ENCODE measurements at places on chromosomes 12 and 14.

DNA sequence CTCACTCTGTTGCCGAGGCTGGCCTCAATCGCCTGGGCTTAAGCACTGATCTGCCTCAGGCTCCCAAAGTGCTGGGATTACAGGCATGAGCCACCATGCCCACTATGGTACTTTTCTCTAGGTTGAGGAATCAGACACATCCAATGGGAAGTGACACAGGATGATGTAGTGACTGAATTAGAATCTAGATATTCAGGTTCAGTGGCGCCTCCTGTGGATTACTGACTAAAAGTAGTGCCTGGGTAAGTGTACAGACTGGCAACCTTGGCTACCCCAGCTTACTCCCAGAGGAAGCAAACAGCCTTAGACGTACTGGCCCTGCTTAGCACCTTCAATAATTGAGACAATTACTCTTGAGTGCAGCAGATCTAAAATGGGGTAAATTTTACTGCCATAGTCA lies 22.8 kb downstream of the GALNT8 start:
- DNase-seq = no peak

- no peak for DNase-seq
Measured at GRCh38 chr14:85084344-85084743, 445.6 kb upstream of the FLRT2 start.

GRCh38 chr14:76591266-76591665 lies 170.0 kb upstream of the VASH1 start:
- no peak for DNase-seq

DNA sequence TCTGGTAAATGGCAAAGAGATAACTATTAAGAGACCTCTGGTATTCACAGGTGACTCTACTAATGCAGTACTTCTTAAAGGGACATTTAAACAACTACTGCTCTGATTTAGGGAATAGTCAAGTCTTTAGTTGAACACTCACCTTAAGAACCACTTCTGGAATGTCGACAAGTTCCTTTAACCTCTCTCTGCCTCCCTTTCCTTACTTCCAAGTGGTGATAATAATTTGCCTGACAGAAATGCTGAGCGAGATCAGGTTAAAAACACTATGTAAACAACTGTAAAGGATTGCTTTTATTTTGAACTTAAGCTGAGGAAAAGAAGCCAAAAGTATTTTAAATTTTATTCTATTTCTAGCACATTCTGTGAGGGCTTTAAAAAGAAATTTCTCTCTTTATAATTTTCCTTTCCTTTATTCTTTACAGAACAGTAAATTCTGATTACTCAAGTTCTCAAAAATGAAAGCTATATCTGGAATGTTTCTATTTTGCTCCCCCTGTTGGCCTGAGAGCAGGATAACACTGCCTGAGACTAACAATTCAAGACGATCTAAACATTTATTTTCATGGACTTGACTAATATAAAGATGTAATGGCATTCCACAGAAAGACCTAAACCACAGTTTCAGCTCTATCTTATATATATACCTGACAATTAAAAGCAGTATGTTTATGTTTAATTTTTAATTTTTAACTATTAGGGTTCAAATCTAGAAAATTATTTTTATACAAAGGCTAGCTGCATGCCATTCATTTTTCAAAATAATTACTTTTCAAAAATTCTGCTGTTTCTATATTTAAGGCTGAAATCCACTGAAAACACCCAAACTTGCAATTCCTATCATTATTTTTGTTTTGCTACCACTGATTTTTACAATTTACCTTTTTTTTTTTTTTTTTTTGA lies 29.2 kb downstream of the ZCCHC8 start:
- no peak for DNase-seq

DNA sequence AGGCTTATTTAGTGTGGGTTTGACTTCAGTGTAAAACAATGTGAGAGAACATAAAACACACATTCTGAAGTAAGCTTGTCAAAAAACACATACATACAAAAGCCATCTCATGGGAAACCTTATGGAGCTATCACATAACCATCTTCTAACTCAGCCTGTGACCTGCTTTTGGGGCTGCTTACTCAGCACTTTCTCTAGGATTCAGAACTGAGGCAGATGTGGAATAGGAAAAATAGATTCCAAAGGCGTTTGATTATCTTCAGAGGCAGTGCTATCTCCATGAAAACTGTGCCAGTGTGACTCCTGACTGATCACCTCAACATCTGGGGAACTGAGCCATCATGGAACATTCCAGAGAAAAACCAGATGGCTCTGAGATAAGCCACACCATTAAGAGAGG lies 13.5 kb downstream of the HAL start:
- DNase-seq = no peak

DNA sequence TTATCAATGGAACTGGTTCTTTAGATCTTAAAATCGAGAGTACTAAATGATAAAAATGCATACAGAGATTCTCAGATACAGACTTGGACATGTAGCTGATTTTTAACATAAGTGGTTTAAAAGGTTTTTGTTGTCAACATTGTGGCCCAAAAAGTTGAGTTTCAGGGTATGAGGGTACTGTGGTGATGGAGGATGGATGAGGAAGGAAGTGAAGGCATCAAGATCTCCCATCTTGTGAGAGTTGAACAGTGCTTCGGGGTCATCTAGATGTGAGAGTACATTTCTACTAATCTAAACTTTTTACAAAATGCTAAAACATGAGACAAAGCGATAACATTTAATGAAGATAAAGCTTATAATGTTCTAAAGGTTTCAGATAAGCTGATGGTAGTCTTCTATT lies 452.6 kb downstream of the PCNX1 start:
- no peak for DNase-seq

DNA sequence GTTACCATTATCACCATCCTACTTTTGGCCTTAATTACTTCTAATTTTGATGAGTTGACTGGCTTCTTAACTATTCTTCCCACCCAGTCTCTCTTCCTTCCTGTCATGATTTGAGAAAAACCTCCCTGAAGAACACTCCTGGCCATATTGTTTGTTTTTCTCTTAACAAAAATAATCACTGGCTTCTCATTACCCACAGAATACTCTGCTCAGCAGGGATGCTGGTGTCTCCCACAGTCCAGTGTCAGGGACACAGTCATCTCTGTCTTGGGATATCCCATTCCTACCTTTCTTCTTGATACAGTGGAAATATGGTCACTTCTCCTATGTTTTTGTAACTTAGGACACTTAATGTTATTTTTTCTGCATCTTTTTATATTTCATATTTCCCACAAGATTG lies 103.7 kb downstream of the SRGAP1 start:
- no peak for DNase-seq

GRCh38 chr12:98735821-98736220 lies 90.7 kb downstream of the APAF1 start:
- DNase-seq = no peak

- no peak for DNase-seq
Measured at GRCh38 chr12:75738486-75738885, 227.1 kb upstream of the KRR1 start.

DNA sequence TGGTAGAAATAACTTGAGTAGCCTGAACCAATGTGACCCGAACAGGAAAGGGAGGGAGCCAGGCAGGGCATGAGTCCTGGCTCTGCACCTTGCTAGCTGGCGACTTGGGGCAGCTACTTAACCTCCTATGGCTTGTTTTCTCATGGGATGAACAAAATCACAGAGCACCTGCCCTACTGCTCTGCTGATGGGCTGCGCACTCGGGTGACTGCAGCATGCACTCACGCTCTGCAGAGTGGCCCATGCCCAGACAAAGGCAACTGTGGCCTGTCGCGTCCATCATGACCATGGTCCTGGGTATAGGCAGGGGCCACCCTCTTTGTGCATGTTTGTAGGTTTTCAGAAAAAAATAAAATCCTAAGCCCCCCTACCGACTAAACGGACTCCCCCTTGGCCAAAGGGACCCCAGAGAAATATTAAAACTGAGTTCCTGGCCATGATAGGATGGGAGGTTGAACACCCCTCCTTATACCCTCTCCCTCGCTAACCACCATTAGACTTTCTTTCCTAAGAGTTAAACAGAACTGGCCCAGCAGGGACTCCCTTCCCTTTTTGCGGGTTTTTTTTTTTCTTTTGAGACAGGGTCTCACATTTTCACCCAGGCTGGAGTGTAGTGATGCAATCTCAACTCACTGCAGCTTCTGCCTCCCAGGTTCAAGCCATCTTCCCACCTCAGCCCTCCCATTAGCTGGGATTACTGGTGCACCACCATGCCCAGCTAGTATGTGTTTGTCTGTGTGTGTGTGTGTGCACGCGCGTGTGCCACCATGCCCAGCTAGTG lies 32.5 kb downstream of the VWF start:
- DNase-seq = no peak

DNA sequence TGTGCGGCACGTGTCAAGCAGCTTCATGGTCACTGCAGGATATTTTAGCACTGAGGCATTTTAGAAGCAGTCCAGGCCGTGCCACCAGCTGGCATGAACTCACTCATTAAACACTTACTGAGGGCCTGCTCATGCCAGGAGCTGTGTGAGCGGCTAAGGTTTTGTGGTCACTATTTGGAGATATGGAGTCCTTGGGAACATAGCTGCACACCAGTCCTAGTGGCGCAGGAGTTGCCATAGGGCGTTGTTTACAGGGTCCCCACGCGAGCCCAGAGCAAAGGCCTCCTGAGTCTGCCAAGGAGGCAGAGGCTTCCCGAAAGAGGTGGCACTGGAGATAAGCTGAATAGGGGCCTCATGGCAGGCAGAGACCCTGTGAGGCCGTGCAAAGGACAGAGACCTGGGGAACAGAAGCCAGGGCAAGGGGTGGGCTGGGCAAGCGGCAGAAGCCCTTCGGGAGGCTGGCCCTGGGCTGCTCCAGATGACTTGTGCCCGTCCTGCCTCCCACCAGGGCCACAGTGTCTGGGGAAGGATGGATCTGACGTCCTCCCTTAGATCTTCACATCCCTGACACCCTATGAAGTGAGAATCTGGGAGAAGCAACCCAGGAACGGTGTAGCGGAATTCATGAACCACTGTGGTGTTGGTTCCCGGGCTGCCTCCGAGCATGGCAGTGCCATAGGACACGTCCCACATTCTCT lies 38.9 kb downstream of the SFSWAP start:
- DNase-seq = no peak

- DNase-seq = no peak
Measured at GRCh38 chr12:93979189-93979588, 169.2 kb upstream of the PLXNC1 start.

GRCh38 chr14:34218881-34219280 lies 243.2 kb downstream of the SPTSSA start:
- no peak for DNase-seq

- no peak for DNase-seq
Measured at GRCh38 chr14:58501214-58501816, 73.8 kb downstream of the KIAA0586 start.

DNA sequence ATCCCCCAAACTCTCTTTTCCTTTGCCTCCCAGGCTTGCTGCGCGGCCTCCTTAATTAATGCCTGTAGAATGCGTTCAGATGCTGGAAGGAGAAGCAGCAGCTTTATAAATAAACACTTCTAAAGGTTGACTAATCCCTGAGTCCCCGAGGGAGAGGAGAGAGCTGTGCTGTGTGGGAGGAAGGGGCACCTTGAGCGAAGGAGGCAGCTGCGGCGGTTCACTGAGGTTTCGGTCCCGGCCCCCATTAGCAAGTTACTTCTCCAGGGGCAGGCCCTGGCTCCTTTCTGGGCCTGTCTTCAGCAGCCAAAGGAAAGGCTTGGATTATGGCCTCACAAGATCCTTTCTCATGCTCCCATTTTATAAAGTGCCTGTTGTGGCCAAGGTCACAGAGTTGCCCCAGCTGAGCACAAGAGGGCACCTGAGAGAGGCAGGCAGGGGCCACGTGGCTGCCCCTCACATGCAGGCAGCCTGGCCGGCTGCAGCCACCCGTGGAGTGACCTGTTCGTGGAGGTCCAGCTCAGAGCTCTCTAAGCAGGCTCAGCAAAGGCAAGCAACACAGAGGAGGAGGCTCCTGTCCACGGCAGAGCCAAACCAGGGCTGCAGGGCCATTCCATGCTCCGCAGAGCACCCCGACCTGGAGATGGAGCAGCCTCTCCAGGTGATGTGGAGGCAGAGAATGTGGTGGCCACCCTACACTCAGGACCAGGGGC lies 15.0 kb upstream of the CACNA2D4 start:
- DNase-seq = no peak

DNA sequence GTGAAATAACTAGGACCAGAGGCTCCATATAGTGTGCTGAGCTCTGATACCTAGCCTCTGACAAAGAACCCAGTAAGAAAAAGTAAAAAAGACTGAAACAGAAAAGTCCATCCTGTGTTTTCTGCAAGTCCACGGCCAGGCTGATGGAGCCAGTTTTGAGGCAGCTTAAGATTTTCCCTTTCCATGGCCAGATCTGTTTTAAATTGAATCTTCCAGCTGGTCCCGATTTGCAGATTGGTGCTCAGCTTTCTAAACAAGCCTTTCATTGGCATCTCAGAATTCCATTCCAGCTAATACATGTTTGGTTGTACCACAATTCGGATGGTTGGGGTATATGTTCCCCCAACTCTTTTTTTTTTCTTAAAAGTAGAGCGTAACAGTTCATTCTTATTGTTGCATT lies 152.0 kb downstream of the DACT1 start:
- DNase-seq = no peak

DNA sequence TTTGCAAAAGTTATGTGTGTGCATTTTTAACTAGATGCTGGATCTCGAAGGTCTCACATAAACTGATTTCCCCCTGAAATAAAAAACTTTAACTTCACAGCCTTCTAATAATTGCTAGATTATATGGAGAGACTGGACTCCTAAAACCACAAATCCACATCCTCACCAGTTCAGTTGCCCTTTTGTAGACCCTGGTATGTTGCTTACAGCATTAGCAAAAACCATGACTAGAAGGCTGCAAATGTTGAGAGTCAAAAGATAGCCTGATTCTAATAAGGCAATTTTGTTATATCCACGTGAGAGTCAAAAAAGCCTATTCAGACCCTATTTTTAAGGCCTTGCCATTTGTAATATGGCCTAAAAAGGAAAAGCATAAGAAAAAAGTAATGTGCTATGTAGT lies 37.4 kb downstream of the RASSF8 start:
- no peak for DNase-seq

GRCh38 chr12:21265932-21266331 lies 68.8 kb downstream of the SLCO1A2 start:
- DNase-seq = peak; percentile 8

DNA sequence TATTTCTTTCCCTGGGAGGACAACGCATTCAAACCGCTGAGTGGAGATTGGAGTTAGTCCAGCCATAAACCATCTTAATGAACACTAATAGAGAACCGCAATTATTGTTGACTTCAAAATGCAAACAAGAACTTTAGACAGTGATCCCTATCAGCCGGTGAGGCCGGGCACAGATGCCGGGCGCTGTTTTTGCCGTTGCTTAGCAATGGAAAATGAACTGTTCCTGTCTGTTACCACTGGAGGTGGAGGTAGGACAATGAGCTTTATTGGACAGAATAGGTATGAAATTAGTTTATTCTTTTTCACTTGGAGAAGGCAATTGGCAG lies 216.8 kb downstream of the TTC8 start:
- no peak for DNase-seq

DNA sequence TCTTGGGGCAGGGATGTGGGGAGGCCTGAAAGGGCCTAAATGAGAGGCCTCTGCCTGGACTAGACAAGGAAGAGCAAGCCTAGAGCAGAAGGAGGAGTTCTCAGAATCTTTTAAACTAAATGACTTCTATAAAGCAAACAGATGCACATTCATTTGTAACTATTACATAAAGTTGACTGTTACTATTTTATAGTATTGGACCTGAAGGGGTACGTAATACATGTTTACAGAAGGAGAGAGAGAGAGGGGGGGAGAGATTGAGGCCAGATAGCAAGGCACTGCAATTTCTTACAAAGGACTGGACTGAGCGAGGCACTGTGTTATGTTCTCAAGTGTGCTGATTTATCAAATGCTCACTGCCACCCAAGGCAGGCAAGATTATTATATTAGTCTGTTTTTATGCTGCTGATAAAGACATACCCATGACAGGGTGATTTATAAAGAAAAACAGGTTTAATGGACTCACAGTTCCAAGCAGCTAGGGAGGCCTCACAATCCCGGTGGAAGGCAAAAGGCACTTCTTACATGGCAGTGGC lies 215.8 kb upstream of the NOS1 start:
- no peak for DNase-seq

Measured in SIG-M5 (cell line).